ENCODE measurements at places on chromosomes 16 and 17.
A peak's percentile ranks its signal among the peaks of the same experiment; 100 is the strongest.

- no peak for DNase-seq
These were observed 707.0 kb upstream of the RBFOX1 start for GRCh38 chr16:6625606-6626005.

DNA sequence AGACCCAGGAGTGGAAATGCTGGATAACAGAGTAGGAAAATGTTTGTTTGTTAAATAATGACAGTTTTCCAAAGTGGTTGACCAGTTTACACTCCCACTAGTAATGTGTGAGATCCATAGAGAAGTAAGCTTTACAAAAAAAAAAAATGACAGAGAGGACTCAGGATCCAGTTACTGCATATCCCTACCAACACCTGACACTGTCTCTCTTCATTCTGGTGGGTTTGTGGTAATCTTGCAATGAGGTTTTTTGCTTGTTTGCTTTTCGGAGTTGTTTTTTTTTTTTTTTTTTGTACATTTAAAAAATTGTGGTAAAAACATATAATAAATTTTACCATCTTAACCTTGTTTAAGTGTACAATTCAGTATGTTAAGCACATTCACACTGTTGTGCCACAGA, 23.6 kb upstream of the HOXB9 start:
- DNase-seq: no peak

DNA sequence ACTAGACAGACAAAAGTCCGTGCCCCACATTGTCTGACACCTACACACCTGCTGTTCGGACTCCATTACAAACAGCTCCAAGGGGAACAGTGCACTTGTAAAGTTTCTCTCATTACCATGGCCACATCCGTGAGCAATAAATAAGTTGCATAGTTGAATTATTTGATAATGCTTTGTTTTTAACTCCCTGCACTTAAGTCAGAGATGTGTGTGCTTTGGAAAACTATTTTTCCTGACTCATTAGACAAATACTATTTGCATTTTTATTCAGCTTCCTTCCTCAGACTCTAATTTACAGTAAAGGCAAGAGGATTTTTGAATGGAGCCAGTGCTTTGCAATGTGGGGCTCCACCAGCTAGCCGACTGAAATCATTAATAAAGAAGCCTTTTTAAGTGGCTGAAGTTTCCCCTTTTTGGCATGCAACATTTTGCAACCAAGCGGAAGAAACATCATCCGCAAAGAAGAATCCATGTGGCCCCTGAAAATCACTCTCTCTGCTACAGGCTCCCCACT, 6.5 kb upstream of the CCL2 start:
- no peak for DNase-seq

- no peak for DNase-seq
These were observed 10.9 kb downstream of the RABEP2 start for GRCh38 chr16:28913946-28914724.

DNA sequence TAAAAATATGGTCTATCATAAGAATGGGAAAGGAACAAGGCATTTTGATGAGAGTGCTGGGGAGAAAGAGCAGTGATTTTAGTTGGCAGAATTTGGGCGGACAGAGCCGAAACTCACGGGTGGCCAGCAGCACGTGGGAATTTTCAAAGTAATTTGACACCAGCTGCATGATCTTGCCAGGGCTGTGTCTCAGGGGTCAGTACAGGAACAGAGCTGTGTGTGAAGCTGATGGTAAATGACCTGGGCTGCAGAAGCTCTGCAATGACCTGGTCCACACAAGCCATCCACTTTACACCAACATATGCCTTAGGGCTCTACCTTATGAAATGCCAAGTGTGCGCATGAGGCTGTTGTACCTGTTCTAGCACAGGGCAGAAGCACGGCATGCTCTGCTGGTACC, 112.0 kb downstream of the ZFHX3 start:
- no peak for DNase-seq

- no peak for DNase-seq
These were observed 17.4 kb downstream of the ARHGAP27 start for GRCh38 chr17:45414990-45415881.

DNA sequence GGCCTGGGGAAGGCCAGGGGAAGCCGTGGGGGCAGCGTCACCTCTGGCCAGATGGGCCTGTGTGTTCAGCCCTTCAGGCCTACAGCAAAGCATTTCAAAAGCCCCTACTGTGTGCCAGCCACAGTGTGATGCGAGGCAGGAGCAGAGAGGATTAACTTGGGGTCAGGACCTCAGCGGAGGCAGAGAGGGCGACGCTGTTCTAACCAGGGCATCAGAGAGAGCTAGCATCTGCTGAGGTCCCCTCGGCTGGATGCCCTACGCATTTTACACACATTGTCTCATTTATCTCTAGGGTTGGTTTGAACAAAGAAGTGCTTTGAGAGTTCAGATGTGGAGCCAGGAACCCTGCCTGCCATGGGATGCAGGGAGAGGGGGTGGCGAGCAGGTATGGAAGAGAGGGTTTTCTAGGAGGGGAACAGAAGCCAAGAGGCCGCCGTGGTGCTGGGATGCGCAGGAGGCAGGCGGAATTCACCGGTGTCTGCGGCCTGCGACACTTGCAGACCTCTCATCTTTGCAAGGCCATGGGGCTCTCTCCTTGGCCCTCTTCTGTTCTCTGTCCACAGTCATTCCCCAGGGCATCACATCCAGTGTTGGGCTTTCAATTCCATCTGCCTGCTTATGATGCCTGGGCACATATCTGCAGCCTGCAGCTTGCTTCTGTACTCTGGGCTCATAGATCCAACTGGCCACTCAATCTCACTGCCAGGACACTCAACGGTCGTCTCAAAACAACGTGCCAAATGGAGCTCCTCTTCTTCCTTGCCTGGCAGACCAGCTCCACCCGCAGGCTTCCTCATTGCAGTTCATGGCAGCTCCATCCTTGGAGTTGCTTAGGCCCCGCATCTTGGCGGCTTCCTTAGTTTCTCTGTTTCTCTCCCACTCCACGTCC, 8.1 kb upstream of the NKD1 start:
- no peak for DNase-seq

GRCh38 chr17:75523647-75524046, 1.9 kb upstream of the LLGL2 start:
- DNase-seq: no peak

DNA sequence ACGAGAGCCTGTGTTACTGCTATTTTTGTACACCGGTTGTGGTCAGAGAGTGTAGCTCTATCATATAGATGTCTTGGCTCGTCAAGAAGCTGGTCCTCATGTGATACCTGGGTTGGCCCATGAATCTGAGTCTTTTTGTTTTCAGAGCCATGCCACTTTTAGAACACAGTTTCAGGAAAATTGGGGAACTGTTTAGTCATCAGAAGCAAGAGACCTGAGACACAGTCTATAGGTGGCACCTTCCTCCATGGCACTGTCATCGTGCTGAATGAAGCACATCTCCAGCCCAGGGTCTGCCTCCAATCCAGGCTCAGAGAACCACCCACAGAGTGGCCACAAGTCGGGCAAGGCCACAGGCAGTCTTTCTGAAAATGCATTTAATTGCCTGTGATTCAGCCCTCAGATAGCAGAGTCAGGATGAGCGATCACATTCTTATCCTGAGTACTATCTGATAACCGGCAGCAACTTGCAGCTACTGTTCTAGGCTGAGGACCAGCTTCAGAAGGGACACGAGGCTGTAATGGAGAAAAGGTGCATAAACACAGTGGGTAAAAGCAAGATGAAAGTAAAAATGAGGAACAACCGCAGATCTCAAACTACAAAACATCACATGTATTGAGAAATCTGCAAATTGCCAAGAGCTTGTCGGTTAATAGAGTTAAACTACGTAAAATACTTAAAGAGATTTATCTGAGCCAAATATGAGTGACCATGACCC, 14.2 kb upstream of the HAPSTR1 start:
- DNase-seq: no peak

GRCh38 chr16:1923299-1924034, 5.3 kb upstream of the HS3ST6 start:
- no peak for DNase-seq

DNA sequence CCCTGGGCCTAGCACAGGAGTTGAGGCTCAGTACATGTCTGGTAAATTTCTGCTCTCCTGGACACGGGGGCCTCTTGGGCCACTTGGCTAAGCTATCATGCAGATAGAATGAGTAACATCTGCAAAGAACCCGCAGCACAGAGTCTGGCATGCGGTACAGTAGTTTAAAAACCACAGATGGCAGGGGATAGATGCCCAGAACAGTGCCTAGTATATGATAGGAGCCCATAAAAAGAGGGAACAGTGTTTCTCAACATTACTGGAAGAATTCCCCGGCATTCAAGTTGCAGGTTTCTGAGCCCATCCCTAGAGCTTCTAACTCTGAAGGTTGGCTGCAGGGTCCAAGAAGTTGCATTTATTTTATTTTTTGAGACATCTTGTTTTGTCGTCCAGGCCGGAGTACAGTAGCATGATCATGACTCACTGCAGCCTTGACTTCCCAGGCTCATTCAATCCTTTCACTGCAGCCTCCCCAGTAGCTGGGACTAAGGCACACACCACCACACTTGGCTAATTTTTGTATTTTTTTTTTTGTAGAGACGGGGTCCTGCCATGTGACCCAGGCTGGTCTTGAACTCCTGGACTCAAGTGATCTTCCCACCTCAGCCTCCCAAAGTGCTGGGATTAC, 5.8 kb downstream of the CDIPT start:
- no peak for DNase-seq

DNA sequence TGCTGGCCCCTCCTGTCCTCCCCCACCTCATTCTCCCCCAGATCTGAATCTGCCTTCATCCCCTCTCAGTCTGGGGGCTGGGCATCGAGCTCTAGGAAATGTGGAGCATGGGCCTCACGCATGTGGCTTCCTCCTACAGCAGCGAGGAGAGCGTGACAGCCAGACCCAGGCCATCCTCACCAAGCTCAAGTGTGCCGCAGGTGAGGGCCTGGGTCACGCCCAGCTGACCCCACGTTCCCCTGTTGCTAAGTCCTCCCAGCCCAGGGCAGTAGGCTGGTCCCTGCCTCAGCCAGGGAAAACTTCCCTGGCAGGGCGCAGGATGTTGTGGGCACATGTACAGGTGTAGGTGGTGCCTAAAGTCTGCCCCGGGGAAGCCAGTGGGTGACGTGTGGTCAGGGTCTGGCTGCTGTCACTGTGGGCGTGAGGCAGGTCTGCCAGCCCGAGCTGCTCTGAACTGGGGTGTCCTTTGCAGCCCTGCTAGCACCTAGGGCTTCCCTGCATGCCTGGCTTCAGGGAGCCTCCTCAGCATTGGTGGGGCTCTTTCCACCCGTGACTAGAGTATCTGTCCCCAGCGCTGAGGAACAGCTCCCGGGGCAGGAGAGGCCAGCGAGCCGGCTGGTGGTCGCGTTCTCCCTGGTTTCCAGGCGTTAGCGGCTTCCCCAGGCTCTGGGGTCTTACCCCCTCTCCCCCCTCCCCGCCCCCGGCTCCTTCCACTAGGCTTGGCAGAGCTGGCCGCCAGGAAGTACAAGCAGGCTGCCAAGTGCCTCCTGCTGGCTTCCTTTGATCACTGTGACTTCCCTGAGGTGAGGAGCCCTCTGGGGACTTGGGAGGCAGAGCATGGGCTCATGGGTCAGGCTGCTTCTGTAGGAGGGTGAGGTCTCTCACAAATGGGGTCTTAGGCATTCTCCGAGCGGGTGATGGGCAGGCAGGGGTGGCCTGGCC, 3.6 kb downstream of the GPS1 start:
- DNase-seq: no peak

DNA sequence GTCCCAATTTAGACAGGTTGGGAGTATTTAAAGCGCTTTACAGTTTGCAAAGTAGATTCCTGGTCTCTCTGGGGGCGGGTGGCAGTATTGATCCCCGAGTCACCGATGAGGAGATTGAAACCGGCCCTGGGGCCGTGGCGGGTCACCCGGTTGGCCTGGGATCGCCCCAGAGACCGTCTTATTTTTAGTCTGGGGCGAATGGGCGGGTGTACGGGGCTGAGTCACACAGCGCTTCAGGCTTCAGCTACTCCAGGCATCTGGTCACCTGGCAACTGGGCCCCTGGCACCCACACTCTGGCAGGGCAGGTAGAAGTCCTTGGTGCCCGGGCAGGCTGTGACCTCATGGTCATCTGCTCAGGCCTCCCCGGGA, 669 bp downstream of the MIEF2 start:
- peak; percentile 47 for DNase-seq

GRCh38 chr16:49588729-49589384, 215.3 kb downstream of the C16orf78 start:
- no peak for DNase-seq

GRCh38 chr17:51857052-51857597, 301.4 kb downstream of the CA10 start:
- no peak for DNase-seq

GRCh38 chr17:1056761-1057160, 59.8 kb downstream of the TIMM22 start:
- DNase-seq: no peak

- no peak for DNase-seq
These were observed 19.0 kb upstream of the TUBG2 start for GRCh38 chr17:42640121-42640520.

GRCh38 chr17:43449470-43450248, 34.1 kb upstream of the DHX8 start:
- no peak for DNase-seq

DNA sequence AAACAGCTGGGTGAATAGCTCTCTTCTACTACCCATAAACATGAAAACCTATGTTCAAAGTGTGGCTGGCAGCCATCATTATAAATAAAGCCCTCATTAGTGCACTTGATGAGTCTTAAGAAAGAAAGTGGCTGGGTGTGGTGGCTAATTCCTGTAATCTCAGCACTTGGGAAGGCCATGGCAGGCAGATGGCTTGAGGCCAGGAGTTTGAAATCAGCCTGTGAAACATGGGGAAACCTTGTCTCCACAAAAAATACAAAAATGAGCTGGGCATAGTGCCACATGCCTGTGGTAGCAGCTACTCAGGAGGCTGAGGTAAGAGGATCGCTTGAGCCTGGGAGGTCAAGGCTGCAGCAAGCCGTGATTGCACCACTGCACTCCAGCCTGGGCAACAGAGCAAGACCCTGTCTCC, 28.3 kb upstream of the APPBP2 start:
- DNase-seq: no peak

- no peak for DNase-seq
These were observed 22.9 kb downstream of the CDK12 start for GRCh38 chr17:39484178-39484577.

DNA sequence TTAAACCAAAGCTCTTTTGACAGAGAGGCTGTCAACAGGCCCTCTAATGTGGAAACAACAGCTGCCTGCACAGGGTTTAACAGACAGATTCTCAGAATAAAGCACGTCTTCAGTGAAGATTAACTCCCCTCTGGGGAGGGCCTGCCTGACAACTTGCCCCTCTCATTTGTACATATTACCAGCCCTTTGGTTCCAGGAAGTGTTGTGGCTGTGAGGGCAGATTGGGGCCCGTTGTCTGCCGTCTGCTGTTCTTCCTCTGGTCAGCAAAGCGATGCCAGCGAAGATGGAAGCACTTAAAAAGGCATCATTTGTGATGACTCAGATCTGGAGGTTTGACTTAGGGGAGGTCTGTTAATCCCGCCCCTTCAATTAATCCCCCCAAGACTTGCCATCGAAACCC, 177.0 kb upstream of the IRX6 start:
- no peak for DNase-seq

All from activated CD8-positive, alpha-beta memory T cell treated with anti-CD3 and anti-CD28 coated beads, Interleukin-2, amount 50 U/mL, for 4 hours (primary cell).